Upper lobe of left lung (tissue), 6 donors: ENCODE measurements at places on chromosomes 3 and 15. TPM values are rescaled to one million over a fixed set of nuclear protein-coding genes. Genes with fewer than 3 reads are reported as not detected.

DNA sequence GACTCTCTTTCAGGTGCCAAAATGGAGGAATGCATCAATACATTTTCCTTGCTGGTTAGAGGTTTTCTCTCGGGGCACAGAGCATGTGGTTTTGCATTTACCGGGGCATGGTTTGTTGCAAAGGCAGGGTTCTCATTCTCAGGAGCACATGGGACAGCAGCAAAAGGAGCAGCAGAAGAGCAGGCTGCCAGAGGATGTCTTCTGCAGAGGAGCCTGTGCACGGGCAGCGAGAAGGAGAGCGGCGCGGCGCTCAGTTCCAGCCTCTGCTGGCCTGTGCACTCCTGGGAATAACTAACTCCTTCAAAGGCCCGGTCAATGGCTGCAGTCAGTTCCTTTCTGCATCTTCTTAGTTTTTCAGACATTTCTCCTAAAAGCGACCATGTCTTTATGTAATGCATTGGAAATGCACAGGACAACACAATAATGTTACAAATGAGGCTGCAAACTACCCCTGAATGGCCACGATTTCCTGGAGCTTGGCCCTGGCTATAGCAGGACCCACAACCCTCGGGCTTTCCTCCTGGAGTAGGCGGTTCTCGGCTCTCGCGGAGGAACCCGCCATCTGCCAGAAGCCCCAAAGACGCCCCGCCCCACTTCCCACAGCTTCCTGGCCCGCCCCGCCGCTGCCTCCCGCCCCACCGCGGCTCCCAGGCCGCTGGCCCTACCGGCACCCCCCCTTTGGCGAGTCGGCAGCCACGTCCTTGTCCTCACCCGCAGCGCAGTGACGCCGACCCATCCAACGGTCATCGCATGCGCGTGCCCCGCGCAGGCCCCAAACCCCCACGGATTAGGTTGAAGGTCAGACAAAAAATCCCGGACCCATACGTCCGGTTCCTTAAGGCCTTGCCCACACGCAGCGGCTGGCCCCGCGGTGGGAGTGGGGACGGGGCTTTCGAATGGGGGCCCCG lies at the start of gene C3orf62:
C3orf62 (minus strand) TSS at position 758 of the 908 bp plus-strand sequence; CDS start at position 398, 360 bp downstream.
- peak within 1 kb of the TSS; percentile 95 for H3K27ac ChIP-seq
- DNase-seq = peak; percentile 96
- peaks cover 29% of the 10 kb centered on the region for H3K36me3 ChIP-seq
- H3K4me3 ChIP-seq = peak within 1 kb of the TSS; percentile 57
- H3K27me3 ChIP-seq = no peaks in the 10 kb centered on the region
- H3K4me1 ChIP-seq = peaks cover 30% of the 10 kb centered on the region

Gene SLC27A2
- 2.4 TPM for total RNA-seq

- no peak overlapping the region for H3K27ac ChIP-seq
- no peak overlapping the region for H3K4me3 ChIP-seq
- DNase-seq = no peak
- no peaks in the 10 kb centered on the region for H3K36me3 ChIP-seq
- H3K27me3 ChIP-seq = no peaks in the 10 kb centered on the region
These were observed 6.6 kb upstream of the HESX1 start for GRCh38 chr3:57206423-57206822.

- H3K27ac ChIP-seq = no peak overlapping the region
- H3K4me3 ChIP-seq = no peak overlapping the region
- H3K27me3 ChIP-seq = no peaks in the 10 kb centered on the region
- H3K36me3 ChIP-seq = no peaks in the 10 kb centered on the region
- no peaks in the 10 kb centered on the region for H3K4me1 ChIP-seq
- DNase-seq = no peak
These were observed 209.5 kb downstream of the SATB1 start for GRCh38 chr3:18215639-18216038.

GRCh38 chr3:47149339-47149933 lies 14.5 kb downstream of the SETD2 start:
- H3K4me3 ChIP-seq = no peak overlapping the region
- DNase-seq = no peak
- H3K4me1 ChIP-seq = peaks cover 19% of the 10 kb centered on the region

- no peak for DNase-seq
- no peaks in the 10 kb centered on the region for H3K27me3 ChIP-seq
- no peaks in the 10 kb centered on the region for H3K4me1 ChIP-seq
- H3K4me3 ChIP-seq = no peak overlapping the region
- no peaks in the 10 kb centered on the region for H3K36me3 ChIP-seq
These were observed 377.2 kb upstream of the SGO1 start for GRCh38 chr3:20563251-20563650.

GRCh38 chr3:124517306-124517705 lies 212.9 kb upstream of the UMPS start:
- H3K4me1 ChIP-seq = peaks cover 7% of the 10 kb centered on the region
- no peaks in the 10 kb centered on the region for H3K27me3 ChIP-seq
- H3K4me3 ChIP-seq = no peak overlapping the region

Gene CLRN1
- not detected for total RNA-seq

Gene UBE2Q2
- 37.7 TPM for total RNA-seq

Gene ANKRD34C
- not detected for total RNA-seq

DNA sequence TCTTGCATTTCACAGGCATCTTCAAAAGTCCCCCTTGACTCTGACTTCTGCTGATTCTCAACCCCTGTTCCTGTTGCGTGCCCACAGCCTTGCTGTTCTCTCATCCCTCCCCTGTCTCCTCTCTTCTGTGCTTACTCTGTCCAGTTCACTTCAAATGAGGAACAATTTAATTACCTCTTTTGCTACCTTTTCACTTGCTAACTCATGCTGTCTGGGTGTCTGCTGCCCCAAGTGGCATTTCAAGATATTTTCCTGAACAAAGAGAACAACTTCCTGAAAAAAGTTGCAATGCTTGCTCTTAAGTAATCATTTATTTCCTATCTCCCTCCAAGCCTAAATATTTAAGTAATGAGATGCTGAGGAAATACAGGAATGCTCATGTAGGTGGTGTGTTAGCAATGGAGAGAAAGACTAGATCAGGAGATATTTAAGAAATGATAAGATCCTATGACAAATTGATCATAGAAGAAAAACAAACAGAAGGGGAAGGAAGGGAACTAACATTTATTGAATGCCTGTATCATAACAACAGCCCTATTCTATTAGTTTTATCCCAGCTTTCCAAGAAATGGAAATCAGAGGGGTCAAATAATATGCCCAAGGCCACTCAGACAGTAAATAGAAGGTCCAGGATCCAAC lies 42.2 kb downstream of the SV2B start:
- no peaks in the 10 kb centered on the region for H3K36me3 ChIP-seq
- H3K4me1 ChIP-seq = no peaks in the 10 kb centered on the region
- DNase-seq = no peak

- H3K36me3 ChIP-seq = no peaks in the 10 kb centered on the region
- H3K27ac ChIP-seq = no peak overlapping the region
- DNase-seq = no peak
- H3K4me3 ChIP-seq = no peak overlapping the region
These were observed 32.9 kb upstream of the SKOR1 start for GRCh38 chr15:67792250-67792942.

Gene NEO1
- total RNA-seq = 28.7 TPM

GRCh38 chr3:190345878-190346277 lies 23.6 kb upstream of the CLDN1 start:
- no peak for DNase-seq
- no peaks in the 10 kb centered on the region for H3K36me3 ChIP-seq
- no peak overlapping the region for H3K4me3 ChIP-seq
- peak overlapping the region; percentile 64 for H3K27ac ChIP-seq

GRCh38 chr15:51335538-51336410 lies 2.6 kb downstream of the CYP19A1 start:
- H3K27me3 ChIP-seq = no peaks in the 10 kb centered on the region
- no peak overlapping the region for H3K4me3 ChIP-seq
- peaks cover 18% of the 10 kb centered on the region for H3K4me1 ChIP-seq
- no peak overlapping the region for H3K27ac ChIP-seq

DNA sequence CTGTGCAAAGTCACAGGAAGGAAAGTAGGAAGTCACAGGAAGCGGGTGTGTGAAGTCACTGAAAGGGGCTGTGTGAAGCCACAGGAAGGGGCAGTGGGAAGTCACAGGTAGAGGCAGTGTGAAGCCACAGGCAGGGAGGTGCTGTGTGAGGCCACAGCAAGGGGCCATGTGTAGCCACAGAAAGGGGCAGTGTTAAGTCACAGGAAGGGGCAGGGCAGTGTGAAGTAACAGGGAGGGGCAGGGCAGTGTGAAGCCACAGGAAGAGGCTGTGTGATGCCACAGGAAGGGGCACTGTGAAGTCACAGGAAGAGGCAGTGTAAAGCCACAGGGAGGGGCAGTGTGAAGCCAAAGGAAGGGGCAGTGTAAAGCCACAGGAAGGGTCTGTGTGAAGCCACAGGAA lies 36.5 kb downstream of the GASK1A start:
- no peak overlapping the region for H3K4me3 ChIP-seq
- no peaks in the 10 kb centered on the region for H3K4me1 ChIP-seq
- DNase-seq = no peak
- no peak overlapping the region for H3K27ac ChIP-seq

Gene APOD
- 50.1 TPM for total RNA-seq

- no peak overlapping the region for H3K27ac ChIP-seq
- peaks cover 3% of the 10 kb centered on the region for H3K4me1 ChIP-seq
- no peaks in the 10 kb centered on the region for H3K27me3 ChIP-seq
- H3K4me3 ChIP-seq = no peak overlapping the region
These were observed 125.8 kb downstream of the PGPEP1L start for GRCh38 chr15:98881526-98882520.

Gene C3orf20
- total RNA-seq = not detected

Gene AADACL2
- total RNA-seq = not detected

- H3K4me3 ChIP-seq = no peak overlapping the region
- no peaks in the 10 kb centered on the region for H3K4me1 ChIP-seq
- no peak overlapping the region for H3K27ac ChIP-seq
- no peak for DNase-seq
- H3K27me3 ChIP-seq = no peaks in the 10 kb centered on the region
These were observed 67.9 kb upstream of the OCA2 start for GRCh38 chr15:28167042-28167441.

Gene SPATA12
- total RNA-seq = 1.0 TPM

DNA sequence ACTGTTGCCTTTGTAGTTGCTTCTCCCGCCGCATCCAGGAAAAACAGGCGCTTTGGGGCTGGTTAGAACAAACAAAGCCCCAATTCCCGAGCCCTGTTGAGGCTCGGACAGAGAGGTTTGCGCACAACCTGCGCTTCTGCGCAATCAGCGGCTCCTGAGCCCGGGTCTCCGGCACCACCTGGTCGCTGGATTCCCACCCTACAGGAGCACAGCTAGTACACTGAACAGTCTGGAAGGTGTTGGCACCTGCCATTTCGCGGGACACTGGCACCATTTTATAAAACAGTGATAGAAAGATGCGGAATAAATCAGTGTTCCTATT lies 13.8 kb downstream of the ZIC4 start:
- no peak overlapping the region for H3K27ac ChIP-seq
- no peak for DNase-seq
- H3K4me1 ChIP-seq = peaks cover 9% of the 10 kb centered on the region
- no peaks in the 10 kb centered on the region for H3K36me3 ChIP-seq
- no peak overlapping the region for H3K4me3 ChIP-seq

Gene TUSC7
- total RNA-seq = not detected

DNA sequence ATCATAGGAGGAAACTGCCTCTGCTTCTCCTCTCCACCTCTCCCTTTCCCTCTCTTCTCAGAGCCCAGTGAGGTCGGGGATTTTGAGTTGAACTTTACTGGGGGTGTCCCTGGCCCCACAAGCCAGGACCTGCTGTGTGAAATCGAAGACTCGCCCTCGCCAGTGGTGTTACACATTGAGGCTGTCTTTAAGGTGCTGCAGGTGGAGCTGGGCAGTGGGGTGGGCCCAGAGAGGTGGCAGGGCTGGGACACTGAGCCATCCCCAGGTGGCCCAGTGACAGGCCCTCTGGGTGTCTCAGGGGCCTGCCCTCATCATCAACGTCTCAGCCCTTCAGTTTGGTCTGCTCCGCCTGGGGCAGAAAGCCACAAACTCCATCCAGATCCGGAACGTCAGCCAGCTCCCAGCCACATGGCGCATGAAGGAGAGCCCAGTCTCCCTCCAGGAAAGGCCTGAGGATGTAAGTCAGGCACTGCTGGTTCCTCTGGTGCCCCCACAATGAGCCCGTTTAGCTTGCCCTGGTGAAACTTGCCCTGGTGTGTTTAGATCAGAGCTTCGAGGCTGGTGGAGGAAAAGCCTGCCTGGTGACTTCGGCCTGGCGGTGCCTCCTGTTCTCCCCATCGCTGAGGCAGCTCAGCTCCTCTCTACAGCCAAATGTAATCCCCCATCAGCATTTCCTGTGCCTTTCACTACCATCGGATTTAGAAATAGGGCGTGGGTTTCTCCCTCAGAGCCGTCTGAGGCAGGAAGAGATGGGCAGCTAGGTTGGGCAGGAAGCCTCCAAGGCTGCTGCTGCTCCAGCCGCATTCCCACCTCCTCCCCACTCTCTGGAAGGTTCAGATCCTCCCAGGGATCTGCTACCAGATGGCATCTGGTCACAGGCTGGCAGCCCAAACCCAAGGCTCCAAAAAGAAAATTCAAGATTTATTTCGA lies 39.2 kb downstream of the ACAA1 start:
- H3K27me3 ChIP-seq = no peaks in the 10 kb centered on the region
- H3K36me3 ChIP-seq = no peaks in the 10 kb centered on the region
- DNase-seq = no peak
- no peak overlapping the region for H3K4me3 ChIP-seq

DNA sequence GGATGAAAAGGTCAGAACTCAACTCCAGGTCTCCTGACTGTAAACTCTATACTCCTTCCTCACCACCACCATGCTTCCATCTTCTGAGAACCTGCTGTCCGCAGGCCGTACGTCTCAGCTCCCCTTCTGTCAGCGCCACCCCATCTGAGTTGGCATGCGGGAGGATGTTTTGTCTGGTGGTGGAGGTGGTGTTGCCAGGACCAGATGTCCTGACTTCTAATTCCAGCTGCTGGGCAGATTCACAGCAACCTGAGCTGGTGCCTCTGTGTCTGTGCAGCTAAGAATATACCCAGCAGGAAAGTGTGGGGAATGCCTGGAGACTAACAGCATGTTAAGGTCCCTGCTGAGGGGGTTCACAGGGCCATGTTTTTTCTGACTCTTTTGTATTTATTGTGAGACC lies 23.2 kb downstream of the PLA1A start:
- no peak overlapping the region for H3K27ac ChIP-seq
- H3K4me3 ChIP-seq = no peak overlapping the region
- H3K27me3 ChIP-seq = no peaks in the 10 kb centered on the region
- DNase-seq = no peak

Gene TTBK2
- total RNA-seq = 12.7 TPM

- no peaks in the 10 kb centered on the region for H3K4me1 ChIP-seq
- H3K36me3 ChIP-seq = no peaks in the 10 kb centered on the region
- H3K4me3 ChIP-seq = no peak overlapping the region
- H3K27ac ChIP-seq = no peak overlapping the region
These were observed 283.9 kb downstream of the RORA start for GRCh38 chr15:60945196-60945595.

DNA sequence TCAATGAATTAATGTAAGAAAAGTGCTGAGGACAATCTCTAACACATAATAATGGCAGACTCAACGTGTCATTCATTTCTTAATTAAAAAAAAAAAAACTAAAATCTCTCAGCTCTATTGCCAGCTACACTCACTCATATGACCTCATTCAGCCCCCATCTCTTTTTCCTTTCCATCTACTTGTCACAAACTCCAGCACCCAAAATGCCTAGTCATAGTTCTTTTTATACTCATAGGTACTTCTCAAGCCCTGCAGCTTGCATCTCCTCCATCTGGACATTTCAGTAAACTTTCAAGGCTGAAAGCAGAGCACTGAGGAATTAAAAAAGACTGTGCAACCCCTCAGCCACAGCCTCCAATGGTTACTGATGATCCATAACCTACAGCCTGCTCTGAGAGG lies 109.8 kb downstream of the PLCH1 start:
- H3K27ac ChIP-seq = no peak overlapping the region
- DNase-seq = no peak
- no peak overlapping the region for H3K4me3 ChIP-seq
- H3K4me1 ChIP-seq = peaks cover 16% of the 10 kb centered on the region

GRCh38 chr15:66748708-66749035 lies 46.6 kb downstream of the SMAD6 start:
- H3K4me3 ChIP-seq = no peak overlapping the region
- H3K27me3 ChIP-seq = no peaks in the 10 kb centered on the region
- peaks cover 7% of the 10 kb centered on the region for H3K36me3 ChIP-seq
- no peak for DNase-seq
